ENCODE measurements at places on chromosomes 16 and 17.

DNA sequence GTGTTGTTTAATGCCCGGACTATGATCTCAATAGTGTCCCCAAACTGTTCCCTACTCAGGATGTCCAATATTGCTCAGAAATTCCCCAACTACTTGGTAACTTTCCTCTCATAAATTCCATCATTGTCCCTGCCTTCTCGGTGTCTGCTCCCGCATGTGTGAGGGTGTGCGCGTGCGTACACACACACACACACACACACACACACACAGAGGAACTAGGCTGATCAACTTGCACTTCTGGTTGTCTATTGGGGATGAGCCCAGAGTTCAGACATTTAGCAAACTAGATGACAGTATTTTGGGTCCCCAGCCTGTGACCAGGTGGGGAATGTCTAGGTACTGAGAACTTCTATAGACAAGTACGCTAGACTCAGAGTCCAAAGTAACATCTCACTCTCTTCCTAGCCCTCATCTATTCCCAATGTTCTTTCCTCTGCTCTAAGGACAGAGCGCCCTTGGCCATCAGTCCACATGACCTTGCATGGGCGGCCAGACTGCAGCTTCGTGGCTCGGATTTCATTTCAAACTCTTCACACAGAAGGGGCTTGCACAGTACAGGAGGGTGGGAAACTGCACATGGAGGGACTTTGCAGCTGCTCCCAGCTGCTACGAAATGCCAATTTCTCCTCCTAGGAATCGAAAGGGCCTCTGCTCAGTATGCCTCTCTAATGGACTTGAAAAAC lies 5.3 kb downstream of the HS3ST3A1 start:
- no peak for DNase-seq

DNA sequence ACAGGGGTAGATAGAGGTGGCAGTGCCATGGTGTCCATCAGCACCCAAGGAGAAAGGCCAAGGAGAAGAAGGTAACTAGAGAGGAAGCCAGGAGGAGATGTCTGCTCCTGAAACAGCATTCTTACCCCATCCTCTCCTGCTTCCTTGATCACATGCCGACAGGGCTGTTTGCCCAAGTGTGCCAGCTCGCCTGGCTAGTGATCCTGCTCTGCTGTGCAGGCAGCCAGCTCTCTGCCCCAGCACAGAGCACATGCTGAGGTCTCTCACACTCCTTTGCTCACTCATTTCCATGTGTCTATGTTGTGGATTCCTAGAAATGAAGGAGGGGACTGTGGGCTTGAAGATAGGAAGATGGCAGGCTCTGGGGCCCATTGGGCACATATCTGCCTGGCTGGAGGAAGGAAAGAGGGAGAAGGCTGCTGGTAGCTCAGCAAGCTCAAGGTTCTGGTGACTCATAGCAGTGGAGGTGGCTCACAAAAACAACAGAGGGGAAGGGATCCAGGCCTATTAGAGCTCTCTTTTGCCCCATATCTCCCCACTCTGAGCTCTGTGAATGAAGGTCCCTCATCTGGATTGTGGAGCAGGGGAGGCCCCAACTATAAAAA lies 54.3 kb downstream of the NEUROD2 start:
- no peak for DNase-seq

DNA sequence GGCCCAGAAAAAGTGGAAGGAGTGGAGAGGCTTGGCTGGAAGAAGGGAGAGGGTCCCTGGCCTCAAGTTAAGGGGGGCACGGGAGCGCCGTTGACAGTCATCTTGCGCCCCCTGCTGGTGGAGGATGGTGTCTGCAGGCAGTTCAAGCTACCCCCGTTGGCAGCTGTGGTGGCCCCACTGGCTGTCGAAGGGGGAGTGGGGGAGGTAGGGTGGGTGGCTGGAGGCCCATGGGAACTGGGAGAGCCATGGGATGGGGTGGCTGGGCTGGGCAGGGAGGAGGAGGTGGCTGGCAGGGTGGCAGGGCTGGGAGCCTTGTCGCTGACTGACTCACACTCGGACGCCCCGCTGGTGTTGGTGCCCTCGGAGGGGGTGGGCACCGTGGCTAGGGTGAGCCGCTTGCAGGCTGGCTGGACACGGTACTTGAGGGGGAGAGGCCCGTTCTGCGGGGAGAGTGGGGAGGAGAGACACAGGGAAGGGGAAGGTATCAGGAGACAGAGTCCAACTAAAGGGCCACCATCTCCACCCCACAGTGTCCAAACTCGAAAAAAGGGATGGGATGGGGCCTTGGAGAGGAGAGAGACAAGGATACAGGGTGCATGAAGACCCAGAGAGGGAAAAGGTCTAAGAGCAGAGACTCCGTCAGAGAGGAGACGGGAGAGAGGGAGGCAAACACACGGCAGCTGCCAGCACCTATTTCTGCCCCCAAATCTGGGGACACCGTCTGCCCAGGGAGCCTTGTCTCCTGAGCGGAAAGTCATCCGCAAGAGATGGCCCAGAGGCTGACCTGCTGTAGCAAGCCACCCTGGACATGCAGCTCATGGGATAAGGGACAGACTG lies 5.2 kb downstream of the CISD3 start:
- DNase-seq: peak; percentile 18

DNA sequence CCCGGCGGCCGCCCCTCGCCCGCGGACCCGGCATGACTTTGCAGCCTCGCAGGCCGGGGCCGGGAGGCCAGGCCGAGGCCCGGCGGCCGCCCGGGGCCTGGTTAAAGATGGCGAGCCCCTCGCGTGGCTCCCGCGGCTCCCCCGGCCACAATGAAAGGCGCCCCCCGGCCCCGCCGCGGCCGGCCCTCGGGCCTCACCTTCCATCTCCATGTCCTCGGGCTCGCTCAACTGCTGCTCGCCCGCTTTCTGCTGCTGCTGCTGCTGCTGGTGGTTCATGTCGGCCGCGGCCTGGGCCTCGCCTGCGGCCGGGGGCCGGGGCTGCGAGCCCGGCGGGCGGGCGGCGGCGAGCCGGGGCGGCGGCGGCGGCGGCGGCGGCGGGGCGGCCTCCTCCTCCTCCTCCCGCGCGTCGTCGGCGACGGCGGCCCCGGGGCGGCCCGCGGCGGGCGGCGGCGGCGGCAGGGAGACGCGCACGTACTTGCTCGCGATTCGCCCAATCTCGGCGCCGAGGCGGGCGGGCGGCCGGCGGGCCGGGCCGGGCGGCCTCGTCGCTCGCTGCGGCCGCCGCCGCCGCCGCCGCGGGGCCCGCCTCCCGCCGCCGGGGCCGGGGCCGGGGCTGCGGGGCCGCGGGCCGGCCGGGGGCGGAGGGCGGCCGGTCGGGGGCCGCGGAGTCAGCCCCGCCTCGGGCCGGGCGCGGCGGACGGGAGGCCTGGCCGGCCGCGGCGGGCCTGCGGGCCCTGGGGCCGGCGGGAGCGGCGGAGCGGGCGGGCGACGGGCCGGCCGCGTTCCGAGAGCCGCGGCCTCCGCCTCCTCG lies 491 bp downstream of the USP7 start:
- no peak for DNase-seq

- no peak for DNase-seq
Observed at GRCh38 chr17:19408346-19408710, 2.7 kb upstream of the RNF112 start.

GRCh38 chr16:71347146-71347545 lies 11.4 kb upstream of the CALB2 start:
- no peak for DNase-seq

DNA sequence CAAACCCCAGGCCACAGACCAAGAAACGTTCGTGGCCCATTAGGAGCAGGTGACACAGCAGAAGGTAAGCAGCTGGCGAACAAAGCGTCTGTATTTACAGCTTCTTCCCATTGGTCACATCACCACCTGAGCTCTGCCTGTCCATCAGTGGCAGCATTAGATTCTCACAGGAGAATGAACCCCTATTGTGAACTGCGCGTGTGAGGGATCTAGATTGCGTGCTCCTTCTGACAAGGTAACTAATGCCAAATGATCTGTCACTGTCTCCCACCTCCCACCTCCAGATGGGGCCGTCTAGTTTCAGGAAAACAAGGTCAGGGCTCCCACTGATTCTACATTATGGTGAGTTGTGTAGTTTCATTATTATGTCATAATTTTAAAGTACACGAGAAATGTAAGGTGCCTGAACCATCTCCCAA lies 186.3 kb downstream of the CPPED1 start:
- DNase-seq: no peak

DNA sequence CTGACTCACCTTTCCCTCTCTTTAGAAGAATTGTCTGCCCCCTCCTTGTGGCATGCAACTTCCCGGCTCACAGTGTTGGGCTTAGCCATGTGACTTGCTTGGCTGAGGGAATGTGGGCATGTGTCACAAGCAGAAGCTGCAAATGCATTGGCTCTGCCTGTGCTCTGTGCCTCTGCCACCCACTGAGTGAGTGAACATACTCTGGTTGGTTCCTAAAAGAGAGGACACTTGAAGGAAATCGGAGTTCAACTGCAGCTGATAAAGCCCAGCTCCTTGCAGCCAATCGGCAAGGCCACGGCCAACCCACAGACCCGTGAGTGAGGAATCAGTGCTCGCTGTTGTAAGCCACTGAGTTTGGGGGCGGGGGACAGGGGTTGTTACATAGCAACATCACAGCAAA lies 10.9 kb upstream of the GINS2 start:
- peak; percentile 62 for DNase-seq

DNA sequence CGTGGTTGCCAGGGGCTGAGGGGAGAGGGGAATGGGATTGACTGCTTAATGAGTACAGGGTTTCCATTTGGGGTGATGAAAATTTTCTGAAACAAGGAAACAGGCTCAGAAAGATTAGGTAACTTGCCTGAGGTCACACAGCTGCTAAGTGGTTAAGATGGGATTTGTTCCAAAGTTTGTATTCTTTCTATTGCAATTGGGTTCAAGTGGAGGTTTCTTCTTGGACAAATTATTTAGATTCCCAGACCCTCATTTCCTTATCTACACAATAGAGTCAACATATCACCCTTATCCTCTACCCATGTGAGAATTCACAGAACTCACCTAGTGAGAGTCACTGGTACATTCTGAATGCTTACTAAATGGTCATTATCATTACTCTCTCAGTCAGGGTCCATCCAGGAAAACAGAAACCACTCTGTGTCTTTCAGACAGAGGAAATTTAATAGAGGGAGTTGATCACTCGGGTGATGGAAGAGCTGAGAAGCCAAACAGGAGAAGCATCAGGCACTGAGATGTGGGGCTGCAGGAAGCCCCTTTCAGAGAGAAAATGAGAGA lies 22.6 kb downstream of the CACNG4 start:
- no peak for DNase-seq

DNA sequence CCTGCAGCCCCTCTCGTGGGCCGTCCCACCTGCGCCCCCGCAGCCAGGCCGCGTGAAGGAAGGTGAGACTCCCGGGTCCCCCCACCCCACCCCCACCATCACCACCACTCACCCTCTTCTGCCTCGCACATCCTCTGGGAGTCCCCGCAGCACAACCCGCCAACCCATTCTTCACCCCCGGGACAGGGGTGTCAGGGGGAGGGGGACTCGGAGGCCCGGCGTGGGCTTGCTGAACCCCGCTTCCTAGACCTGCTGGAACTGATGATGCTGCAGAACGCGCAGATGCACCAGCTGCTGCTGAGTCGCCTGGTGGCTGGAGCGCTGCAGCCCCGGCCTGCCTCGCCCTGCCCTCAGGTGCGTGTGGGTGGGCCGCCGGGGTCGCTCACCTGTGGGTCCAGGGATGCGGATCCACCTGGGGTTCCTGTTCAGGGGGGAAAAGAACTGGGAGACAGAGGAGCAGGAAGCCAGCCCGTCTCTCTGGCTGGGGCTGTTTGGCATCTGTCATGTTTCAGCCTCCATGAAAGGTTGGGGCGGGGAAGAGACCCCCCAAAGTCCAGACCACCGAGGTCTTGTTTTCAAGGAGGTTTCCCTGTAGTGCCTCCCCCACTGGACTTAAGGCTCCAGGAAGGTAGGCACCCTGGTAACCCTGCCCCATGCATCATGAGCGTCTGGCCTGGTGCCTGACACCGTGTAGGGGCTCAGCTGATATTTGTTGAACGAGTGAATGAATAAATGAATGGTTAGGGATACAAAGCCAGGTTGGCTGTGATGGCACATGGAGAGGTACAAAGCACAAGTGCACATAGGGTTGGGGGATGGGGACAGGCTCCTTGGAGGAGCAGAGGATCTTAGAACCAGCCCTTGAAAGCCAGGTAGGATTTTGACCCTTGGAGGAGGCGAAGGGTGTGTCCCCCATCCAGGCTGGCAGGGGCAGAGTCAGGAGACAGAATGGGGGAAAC lies 849 bp downstream of the PRR29 start:
- no peak for DNase-seq

DNA sequence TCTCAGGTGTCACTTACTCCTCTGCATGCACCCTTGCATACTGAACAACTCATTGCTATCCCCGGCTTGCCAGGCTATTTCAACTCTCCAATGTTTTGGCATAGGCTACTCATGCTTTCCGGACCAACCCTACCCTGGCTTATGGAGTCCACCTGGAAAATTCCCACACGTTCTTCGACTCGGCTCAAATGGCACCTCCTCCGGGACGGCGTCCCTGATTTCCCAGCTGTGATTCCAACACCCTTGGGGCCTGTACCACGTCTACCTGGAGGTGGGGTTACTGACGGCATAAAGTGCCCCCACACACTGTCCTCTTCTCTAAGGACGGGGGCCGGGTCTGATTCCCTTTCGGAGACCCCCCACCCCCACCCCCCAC lies 498 bp downstream of the SMYD4 start:
- DNase-seq: no peak

- DNase-seq: no peak
Observed at GRCh38 chr16:2284797-2285576, 17.1 kb upstream of the RNPS1 start.

GRCh38 chr16:68728523-68728922 lies 8.6 kb upstream of the CDH1 start:
- DNase-seq: no peak
